OCI-M1 (cell line): ENCODE measurements at places on chromosomes 12 and 14.

- no peak for DNase-seq
Observed at GRCh38 chr12:11677752-11678151, 28.3 kb downstream of the ETV6 start.

DNA sequence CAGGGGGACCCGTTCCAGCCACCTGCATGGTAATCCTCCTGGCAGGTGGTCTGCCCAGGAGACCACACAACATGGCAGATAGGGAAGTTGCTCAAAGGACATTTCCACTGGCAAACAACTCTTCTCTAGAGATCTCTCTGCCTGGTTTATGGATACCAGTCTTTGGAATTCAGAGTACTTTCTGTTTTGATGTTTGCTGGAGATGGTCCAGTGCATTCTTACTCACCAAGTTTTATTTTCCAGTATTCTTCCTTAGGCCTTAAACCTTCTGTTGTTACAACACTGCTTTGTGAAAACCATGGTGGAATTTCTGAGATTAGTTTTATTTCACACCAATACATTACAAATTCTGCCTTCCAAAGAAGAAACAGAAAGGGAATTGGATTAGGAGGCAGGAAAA is 428.3 kb downstream of the FUT8 start:
- DNase-seq, result no peak

DNA sequence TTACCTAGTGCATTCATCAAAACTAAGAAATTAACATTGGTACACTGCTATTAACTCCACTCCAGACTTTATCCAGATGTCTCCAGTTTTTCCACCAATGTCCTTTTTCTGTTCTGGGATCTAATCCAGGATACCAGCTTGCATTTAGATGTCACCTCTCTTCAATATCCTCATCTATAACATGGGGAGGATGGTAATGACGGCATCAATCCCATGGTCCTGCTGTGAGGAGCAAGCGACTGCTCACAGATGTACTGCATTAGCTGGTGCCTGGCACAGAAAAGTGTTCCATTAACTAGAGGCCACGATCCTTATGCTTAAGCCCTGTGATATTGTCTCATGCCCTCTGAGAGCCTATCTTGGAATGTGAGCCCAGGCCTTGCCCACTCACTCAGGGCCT is 53.8 kb downstream of the CALM1 start:
- no peak for DNase-seq

- no peak for DNase-seq
Observed at GRCh38 chr12:93325855-93326254, 51.9 kb upstream of the NUDT4 start.

DNA sequence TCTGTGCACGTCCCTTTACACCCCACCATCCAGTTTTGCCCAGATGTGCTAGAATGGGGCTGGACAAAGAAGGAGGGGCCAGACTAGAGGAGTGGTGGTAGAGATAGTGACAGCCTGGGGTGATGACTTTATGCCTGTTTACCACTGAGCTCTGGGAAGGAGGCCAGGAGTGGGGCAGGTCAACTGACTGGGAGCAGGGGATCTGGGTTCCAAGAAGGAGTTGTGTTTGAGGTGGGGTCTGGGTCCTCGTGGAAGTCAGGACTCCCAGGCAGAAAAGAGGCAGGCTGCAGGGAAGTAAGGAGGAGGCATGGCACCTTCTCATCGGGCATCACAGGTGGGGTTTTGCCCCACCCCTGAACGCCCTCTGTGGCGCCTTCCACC is 315 bp downstream of the LTB4R2 start:
- no peak for DNase-seq

- DNase-seq, result no peak
Observed at GRCh38 chr12:129973236-129973961, 69.6 kb upstream of the TMEM132D start.
